ENCODE measurements at places on chromosomes 5 and 9. TPM values are rescaled to one million over a fixed set of nuclear protein-coding genes. Genes with fewer than 3 reads are reported as not detected.

Gene GABRP
- total RNA-seq: not detected

Gene TRPM3
- total RNA-seq: not detected

Gene ORM2
- total RNA-seq: not detected

Gene SHOC1
- total RNA-seq: not detected

Gene C5orf47
- not detected for total RNA-seq

- DNase-seq: no peak
- no peaks in the 10 kb centered on the region for H3K36me3 ChIP-seq
- no peak overlapping the region for H3K27ac ChIP-seq
- H3K4me1 ChIP-seq: peaks cover 6% of the 10 kb centered on the region
- H3K4me3 ChIP-seq: no peak overlapping the region
- H3K27me3 ChIP-seq: peaks cover 14% of the 10 kb centered on the region
Observed at GRCh38 chr5:10289353-10289752, 18.3 kb downstream of the CMBL start.

DNA sequence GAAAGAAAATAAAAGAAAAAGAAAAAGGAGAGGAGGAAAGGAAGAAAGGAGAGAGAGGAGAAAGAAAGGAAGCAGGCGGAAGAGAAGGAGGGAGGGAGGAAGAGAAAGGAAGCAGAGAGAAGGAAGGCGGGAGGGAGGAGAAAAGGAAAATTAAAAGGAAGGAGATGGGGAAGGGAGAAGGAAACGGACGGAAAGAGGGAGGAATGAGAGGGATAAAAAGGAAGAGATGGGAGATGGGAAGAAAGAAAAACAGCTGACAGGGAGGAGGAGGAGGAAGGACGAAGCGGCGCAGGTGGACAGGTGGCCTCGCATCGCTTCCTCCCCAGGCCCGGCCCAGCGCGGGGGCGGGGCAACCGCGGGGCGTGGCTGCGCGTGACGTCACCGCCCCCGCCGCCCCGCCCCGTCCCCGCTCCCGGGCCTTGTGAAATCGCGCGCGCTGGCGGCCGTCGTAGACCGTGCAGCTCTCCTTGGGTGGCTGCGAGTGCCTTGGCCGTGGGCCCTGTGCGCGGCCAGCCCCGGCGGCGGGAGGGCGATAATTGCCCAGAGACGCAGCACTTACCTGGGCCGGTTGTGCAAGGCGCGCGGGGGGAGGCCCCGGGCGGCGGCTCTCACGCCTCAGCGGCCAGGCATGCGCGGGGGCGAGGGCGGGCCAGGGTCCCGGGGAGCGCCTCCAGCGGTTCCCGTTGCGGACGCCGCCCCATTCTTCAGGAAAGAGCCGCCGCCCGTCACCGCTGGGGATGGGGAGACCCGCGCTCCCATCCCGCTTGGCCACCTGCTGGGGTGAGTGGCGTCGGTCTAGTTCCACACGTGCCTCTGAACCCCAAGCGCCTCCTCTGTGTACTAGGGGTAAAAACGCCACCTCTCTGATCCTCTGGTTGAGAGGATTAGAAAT, 49.6 kb upstream of the FOXE1 start:
- H3K4me1 ChIP-seq: peaks cover 4% of the 10 kb centered on the region
- peak; percentile 79 for DNase-seq
- H3K36me3 ChIP-seq: no peaks in the 10 kb centered on the region
- peak overlapping the region; percentile 62 for H3K4me3 ChIP-seq
- H3K27ac ChIP-seq: peak overlapping the region; percentile 48
- H3K27me3 ChIP-seq: peaks cover 35% of the 10 kb centered on the region

- no peak overlapping the region for H3K4me3 ChIP-seq
- H3K36me3 ChIP-seq: no peaks in the 10 kb centered on the region
- H3K4me1 ChIP-seq: no peaks in the 10 kb centered on the region
Observed at GRCh38 chr5:82334085-82334692, 56.0 kb upstream of the RPS23 start.

DNA sequence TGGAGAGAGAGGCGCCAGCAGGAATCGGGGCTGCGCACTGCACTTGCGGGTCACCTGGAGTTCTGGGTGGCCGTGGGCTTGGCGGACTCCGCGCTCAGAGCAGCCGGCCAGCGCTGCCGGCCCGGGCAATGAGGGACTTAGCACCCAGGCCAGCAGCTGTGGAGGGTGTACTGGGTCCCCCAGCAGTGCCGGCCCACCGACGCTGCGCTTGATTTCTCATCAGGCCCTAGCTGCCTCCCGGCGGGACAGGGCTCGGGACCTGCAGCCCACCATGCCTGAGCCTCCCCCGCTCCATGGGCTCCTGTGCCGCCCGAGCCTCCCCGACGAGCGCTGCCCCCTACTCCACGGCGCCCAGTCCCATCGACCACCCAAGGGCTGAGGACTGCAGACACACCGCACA, 325.6 kb downstream of the ACTL7B start:
- no peak for DNase-seq
- H3K4me3 ChIP-seq: no peak overlapping the region
- H3K27ac ChIP-seq: no peak overlapping the region
- H3K27me3 ChIP-seq: peaks cover 2% of the 10 kb centered on the region
- no peaks in the 10 kb centered on the region for H3K36me3 ChIP-seq

DNA sequence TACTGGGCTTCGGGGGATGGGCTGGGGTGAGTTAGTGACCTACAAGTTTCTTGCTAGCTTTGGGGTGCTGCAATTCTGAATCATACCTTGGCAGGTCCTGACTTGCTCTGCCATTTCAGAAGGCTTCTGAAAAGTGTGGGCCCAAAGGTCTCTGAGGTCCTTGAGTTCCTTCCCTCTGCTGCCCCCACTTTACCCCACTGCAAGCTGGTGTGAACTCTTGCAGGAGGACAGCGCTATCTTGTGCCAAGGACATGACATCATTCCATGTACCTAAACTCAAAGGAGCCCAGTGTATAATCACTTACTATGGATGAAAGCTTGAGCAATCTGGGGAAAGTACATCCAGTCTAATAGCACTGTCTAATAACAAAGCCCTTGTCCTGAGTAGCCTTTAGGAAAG, 157.4 kb downstream of the RMI1 start:
- DNase-seq: no peak
- H3K27me3 ChIP-seq: peaks cover 48% of the 10 kb centered on the region
- no peak overlapping the region for H3K4me3 ChIP-seq

DNA sequence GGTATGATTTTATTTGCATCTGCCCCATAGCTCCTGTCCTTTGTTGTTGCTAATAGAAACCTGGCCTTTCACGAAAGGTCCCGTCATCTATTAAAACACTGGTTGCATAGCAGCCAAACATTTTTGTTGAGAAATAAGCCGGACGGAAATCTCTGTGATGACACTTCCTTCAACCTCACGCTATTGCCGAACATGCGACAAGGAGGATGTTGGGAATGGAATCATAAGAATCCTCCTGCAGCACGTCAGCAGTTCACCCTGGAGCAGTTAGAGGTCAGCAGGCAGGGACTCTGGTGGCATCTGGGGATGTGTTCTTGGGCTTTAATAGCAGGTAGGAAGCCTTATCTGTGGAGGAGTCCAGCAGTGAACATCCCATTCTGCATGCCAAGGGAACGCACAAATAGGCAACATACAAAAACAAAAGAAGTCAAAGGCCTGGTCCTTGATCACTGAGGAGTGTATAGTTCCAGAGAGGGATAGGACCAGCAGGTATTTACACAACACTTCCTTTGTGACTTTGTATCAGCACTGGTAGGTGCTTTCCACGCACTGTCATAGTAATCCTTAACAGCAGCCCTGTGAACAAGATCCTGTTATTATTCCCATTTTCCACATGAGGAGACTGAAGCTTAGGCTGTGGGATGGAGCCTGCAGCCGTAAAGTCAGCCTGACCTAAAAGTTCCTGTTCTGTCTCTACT, 33.4 kb downstream of the ARHGAP26 start:
- H3K36me3 ChIP-seq: peaks cover 6% of the 10 kb centered on the region
- no peaks in the 10 kb centered on the region for H3K27me3 ChIP-seq
- H3K4me1 ChIP-seq: peaks cover 48% of the 10 kb centered on the region
- no peak overlapping the region for H3K4me3 ChIP-seq

GRCh38 chr9:123487944-123488548, 132.0 kb downstream of the CRB2 start:
- no peak overlapping the region for H3K27ac ChIP-seq
- H3K27me3 ChIP-seq: no peaks in the 10 kb centered on the region
- no peaks in the 10 kb centered on the region for H3K36me3 ChIP-seq
- no peak overlapping the region for H3K4me3 ChIP-seq
- DNase-seq: no peak

- H3K4me3 ChIP-seq: no peak overlapping the region
- no peak for DNase-seq
- no peaks in the 10 kb centered on the region for H3K4me1 ChIP-seq
- H3K27ac ChIP-seq: no peak overlapping the region
- no peaks in the 10 kb centered on the region for H3K36me3 ChIP-seq
Observed at GRCh38 chr5:93055971-93056370, 525.0 kb downstream of the NR2F1-AS1 start.

- H3K36me3 ChIP-seq: no peaks in the 10 kb centered on the region
- no peaks in the 10 kb centered on the region for H3K4me1 ChIP-seq
- no peak overlapping the region for H3K4me3 ChIP-seq
- no peak for DNase-seq
Observed at GRCh38 chr9:98517761-98518160, 191.0 kb downstream of the GABBR2 start.

GRCh38 chr5:37723162-37723961, 116.5 kb downstream of the GDNF start:
- H3K27me3 ChIP-seq: no peaks in the 10 kb centered on the region
- H3K27ac ChIP-seq: peak overlapping the region; percentile 66
- peaks cover 17% of the 10 kb centered on the region for H3K36me3 ChIP-seq
- H3K4me3 ChIP-seq: no peak overlapping the region
- peaks cover 23% of the 10 kb centered on the region for H3K4me1 ChIP-seq

DNA sequence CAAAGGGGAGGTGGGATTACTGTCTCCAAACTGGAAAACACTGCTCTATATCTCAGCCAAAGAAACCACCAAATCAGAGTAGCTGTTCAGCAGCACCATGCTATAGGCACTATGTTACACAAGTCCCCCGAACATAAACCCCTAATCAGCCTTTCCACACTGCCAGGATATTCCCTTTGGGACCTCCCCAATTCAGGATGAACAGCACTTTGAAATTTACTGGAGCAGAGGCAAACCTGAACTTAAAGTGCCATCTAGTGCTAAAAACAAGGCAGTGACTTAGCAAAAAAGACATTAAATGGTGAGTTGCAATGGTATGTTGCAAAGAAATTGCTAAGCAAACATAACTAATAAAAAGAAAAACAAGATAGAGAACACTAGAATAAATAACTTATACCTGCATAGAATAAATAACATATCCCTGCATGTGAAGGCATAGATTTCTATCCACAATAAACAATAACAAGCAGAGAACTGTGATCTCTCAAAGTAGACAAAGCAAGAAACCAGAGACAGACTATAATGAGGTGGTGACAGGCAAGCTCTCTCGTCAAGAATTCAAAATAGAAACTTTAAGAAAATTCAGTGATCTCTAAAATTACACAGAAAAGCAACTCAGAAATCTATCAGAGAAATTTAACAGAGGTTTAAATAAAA, 584.4 kb upstream of the ACO1 start:
- no peaks in the 10 kb centered on the region for H3K36me3 ChIP-seq
- no peaks in the 10 kb centered on the region for H3K27me3 ChIP-seq
- no peak overlapping the region for H3K27ac ChIP-seq
- no peaks in the 10 kb centered on the region for H3K4me1 ChIP-seq
- no peak overlapping the region for H3K4me3 ChIP-seq

- no peak for DNase-seq
- no peak overlapping the region for H3K27ac ChIP-seq
- H3K4me1 ChIP-seq: peaks cover 21% of the 10 kb centered on the region
- peaks cover 17% of the 10 kb centered on the region for H3K36me3 ChIP-seq
- no peak overlapping the region for H3K4me3 ChIP-seq
Observed at GRCh38 chr5:141411575-141411974, 1.2 kb upstream of the PCDHGA10 start.
